Activated naive CD4-positive, alpha-beta T cell treated with Interleukin-2 at 50 U/mL for 16 hours (primary cell): ENCODE measurements at places on chromosomes 7 and 10.

- no peak for DNase-seq
These were observed 118.1 kb upstream of the PHF14 start for GRCh38 chr7:10855583-10855982.

- DNase-seq: no peak
These were observed 7.0 kb downstream of the AQP1 start for GRCh38 chr7:30918676-30919075.

DNA sequence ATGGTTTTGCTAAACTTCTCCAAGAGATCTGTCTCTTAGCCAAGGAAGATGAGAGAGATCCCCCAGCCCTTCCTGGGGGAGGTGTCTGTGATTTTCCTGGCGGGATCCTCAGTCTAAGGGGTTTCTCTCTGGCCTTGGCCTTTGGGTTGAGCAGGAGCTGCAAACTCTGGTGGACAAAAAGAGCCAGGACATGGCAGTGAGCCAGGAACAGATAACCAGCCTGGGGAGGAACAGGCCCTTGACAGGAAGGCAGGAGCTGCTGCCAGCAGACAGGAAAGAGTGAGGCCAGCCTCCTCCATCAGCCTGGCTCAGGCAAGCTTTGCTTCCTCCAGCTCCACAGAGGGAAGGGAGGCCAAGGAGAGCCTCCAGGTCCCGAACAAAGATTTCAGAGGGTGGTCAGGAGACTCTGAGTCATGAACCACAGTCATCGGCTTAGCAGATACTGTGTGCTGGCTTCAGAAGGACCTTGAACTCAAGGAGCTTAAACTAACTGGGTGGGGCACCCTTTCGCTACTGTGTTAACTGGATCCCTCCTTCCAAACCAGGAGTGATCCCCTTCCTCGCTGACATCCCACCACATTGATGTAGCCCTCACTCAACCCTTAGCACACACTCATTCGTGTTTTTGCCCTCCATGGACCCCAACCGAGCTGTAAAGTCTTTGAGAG lies 34.7 kb downstream of the DDIT4 start:
- DNase-seq: no peak

DNA sequence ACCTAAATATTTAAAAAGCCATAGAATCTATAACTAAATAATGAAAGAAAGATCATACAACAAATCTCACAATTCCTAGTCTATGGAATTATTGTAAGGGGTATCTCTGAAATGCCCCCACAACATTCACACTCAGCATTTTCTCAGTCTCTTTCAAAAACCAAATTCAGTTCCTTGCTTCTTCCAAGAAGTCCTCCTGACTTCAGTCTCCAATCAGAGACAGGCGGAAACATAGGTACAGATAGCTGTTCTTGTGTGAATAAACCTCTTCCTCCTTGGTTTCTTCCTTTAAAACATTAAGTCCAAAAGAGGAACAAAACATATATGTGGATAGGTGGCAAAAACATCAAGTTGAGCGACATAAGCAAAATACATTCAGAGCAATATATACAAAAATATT lies 13.9 kb upstream of the FBXW4 start:
- no peak for DNase-seq

- DNase-seq: no peak
These were observed 51.6 kb downstream of the GPAM start for GRCh38 chr10:112131996-112132395.

GRCh38 chr7:136275794-136276193 lies 298.6 kb upstream of the MTPN start:
- no peak for DNase-seq

- DNase-seq: no peak
These were observed 213.4 kb downstream of the GPR37 start for GRCh38 chr7:124552217-124552616.

GRCh38 chr10:130833596-130833995 lies 477.9 kb downstream of the TCERG1L start:
- no peak for DNase-seq

GRCh38 chr10:62258926-62259325 lies 9.7 kb downstream of the RTKN2 start:
- DNase-seq: no peak

GRCh38 chr10:549391-549790 lies 140.1 kb downstream of the DIP2C start:
- no peak for DNase-seq

DNA sequence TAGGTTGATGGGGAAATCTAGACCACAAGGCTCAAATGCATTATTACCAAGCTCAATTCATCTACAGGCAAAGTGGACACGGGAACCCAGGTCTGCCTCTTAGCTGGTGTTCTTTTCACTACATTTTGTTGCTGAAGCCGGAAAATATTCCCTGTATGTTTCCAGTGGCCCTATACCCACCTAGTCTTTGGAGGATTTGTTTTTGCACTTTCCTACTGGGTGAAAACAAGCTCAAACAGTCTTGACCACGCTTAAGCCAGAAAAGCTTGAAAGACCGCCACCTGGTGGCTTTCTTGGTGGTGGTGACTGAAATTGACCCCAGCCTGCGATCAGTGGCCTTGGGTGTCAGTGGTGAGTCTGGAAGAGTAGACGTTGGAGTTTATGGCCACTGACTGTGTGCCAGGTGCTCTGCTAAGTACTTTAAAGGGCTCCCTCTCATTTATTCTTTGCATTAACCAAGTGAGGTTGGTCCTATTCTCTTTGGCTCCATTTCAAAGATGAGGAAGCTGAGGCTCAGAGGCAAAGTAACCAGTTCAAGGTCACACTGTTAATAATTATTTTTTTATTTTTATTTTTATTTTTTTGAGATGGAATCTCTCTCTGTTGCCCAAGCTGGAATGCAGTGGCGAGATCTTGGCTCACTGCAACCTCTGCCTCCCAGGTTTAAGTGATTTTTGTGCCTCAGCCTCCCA lies 11.1 kb upstream of the CRTAC1 start:
- DNase-seq: peak; percentile 38
